Stimulated activated CD4-positive, alpha-beta T cell treated with anti-CD3 and anti-CD28 coated beads, Interleukin-1b, Interleukin-23, amount 100 ng/mL, for 48 hours (primary cell): ENCODE measurements at places on chromosomes 5 and 9.

GRCh38 chr5:3751846-3752245, 156.2 kb downstream of the IRX1 start:
- no peak for DNase-seq

GRCh38 chr9:78614892-78615291, 318.0 kb downstream of the PSAT1 start:
- no peak for DNase-seq

DNA sequence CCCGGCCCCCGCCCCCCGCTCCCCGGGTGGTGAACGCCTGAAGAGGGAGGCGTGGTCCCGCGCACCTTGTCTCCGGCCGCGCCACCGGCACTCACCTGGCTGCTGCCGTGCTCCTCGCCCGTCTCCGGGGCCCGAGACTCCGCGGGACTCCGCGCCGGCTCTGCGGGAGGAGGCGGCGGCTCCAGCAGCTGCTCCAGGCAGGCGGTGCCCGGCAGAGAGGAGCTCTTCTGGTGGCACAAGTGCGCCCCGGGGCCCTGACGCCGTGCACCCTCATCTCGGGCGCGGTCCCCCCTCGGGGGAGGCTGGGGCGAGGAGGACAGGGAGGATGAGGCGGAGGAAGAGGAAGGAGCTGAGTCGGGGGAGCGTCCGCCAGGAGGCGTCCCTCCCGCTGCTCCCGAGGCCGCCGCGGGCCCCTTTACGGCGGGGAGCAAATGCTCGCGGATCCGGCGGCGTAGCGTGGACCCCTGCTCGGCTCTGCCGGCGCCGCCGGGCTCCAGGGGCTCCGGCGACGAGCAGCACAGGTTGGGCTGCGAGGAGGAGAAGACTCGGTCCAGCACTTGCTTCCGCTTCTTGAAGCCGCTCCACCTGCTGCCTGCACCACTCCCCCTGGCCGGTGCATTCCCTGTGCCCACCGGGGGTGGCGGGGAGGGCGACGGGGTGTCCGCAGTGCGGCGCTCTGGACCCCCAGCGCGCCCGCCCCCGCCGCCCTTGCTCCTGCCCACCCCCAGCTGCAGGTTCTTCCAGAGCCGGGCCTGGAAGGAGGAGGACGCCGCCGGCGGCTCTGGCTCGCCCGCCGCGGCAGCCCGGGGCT, 928 bp downstream of the MCTP1 start:
- DNase-seq = peak; percentile 13

GRCh38 chr5:124519396-124519795, 227.0 kb downstream of the ZNF608 start:
- DNase-seq = no peak

DNA sequence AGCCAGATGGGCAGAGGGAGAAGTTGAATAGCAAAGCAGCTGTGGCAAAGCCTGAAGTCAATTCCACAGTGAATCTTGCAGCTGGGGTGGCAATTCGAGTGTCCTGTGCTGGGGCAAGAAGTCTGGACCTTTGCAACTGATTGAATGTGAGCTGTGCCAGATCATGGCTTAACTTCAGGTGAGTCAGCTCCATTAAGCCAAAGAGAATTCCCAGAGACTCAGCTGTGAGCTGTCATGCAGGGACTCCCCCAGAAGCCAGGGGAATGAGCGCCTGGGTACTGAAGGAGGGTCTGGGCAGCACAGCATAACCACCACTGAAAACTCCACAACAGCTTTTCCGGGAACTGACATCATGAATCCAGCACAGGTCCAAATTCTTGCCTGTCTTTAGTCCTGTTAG, 153.5 kb upstream of the TRPC7 start:
- DNase-seq = no peak

GRCh38 chr9:4955836-4956235, 29.2 kb upstream of the JAK2 start:
- no peak for DNase-seq
